ENCODE measurements at places on chromosomes 13 and 19. TPM values are rescaled to one million over a fixed set of nuclear protein-coding genes. Genes with fewer than 3 reads are reported as not detected.

- no peak for DNase-seq
These were observed 8.5 kb upstream of the SIGLEC8 start for GRCh38 chr19:51466723-51467122.

DNA sequence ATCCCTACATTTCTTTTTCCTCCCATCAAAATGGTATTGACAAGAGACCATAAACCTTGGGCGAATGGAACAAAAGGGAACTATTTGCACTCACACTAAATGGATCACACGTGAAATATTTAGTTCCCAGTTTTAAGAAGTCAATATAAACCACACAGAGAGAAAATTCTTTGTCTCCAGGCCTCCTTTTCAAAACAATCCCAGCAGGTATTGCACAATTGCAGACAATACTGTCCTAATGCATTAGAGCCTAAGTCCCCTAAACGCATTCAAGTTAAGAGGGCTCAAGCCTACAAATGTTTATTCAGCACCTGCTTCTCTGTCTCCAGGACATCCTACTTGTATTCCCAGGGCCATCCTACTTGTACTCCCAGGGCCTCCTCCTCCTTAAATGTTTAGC is 1.3 kb upstream of the B3GLCT start:
- DNase-seq, result no peak

GRCh38 chr13:19791953-19792537 is 9.3 kb upstream of the PSPC1 start:
- DNase-seq, result no peak

GRCh38 chr13:37129866-37130265 is 24.4 kb upstream of the CSNK1A1L start:
- DNase-seq, result no peak

DNA sequence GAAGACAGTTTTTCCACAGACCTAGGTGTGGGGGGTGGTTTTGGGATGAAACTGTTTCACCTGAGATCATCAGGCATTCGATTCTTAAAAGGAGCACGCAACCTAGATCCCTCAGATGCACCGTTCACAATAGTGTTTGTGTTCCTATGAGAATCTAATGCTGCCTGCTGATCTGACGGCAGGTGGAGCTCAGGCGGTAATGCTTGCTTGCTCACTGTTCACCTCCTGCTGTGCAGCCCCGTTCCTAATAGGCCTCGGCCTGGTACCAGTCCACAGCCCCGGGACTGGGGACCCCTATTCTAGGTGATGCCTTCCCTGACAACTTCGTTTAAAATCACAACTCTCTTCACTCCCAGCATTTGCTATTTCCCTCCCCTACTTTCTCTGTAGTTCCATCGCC is 149.6 kb downstream of the IER2 start:
- no peak for DNase-seq

GRCh38 chr19:38373907-38374331 is 452 bp upstream of the PSMD8 start:
- DNase-seq, result no peak

DNA sequence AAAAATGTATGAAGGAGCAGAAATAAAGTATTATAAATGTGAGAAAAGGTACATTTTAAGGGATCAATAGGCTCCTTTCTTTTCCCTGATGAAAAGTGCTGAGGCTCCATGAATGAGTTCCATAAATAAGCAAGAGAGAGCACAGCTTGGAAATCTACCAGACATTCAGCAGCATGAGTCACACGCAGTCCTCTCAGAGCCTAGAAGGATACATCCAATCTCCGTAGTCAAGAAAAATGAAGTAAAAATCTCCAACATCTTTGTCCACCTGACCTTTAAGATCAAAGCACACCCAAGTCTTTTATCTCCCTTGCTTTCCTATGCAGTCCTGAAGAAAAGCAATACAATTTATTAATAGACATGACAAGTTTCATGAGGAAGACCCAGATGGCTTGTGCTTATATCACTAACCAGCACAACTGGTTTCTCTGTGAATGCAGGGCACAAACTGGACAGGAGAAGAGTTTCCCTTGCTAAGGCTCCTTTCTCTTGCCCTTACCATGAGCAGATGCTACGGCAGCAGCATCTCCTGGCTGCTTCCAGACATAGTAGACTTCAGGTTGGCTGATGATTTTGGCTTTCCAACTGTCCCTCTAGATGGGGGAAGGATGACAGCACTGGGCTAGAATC is 730.8 kb downstream of the EFNB2 start:
- DNase-seq, result peak; percentile 7

- peak; percentile 72 for DNase-seq
These were observed 6.9 kb downstream of the PKN1 start for GRCh38 chr19:14440049-14440448.

DNA sequence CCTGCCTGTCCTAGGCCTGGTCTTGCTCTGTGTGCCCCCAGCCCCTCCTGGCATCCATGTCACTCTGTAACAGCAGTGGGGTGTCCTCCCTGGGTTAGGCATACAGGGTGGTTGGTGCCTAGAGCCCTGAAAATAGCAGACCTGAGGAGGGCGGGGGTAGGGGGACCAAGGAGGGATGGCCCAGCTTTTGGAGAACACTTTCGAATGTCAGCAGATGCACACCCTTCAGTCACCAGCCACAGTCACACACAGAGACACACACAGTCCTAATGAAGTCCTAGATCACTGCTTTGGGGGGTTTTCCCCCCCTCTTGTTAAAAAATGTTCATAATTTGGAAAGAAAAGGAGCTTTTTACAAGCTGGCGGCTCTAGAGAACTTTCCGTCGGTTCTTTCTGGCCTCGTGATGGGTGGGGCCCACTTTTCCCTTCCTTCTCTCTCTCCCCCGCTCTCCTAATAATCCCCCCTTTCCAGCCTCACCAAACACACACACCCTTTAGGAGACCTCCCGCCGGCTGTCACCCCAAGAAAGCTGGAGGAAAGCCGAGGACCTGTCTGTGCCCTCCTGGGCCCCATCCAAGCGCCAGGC is 47.9 kb downstream of the LYL1 start:
- no peak for DNase-seq

GRCh38 chr13:31320946-31321345 is 121.2 kb downstream of the B3GLCT start:
- no peak for DNase-seq

DNA sequence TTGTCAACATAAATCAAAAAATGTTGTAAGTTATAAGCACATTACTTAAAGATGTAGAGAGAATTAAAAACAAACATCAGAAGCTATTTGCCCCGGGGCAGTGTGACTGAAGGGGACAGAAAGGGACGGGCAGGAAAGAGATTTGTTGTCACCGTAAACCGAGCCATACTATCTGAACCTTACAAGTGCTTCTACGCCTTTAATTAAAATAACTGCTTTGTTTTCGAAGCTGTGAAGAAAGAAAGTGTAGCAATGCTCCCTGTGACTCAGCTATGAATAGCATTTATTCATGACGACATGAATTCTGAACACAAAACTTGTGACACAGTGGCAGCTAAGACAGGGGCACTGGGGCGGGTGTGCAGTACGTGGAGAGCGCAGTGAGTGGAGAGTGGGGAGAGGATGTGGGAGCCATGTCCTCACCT is 30.0 kb downstream of the ZNF787 start:
- DNase-seq, result no peak

Gene IRGC
- total RNA-seq, result not detected

Gene PCDH8
- not detected for total RNA-seq

Gene DNAAF3
- total RNA-seq, result 2.4 TPM
